ENCODE measurements at places on chromosomes 2 and 18.

- DNase-seq: peak; percentile 62
These were observed 602 bp downstream of the SNX17 start for GRCh38 chr2:27370816-27371620.

DNA sequence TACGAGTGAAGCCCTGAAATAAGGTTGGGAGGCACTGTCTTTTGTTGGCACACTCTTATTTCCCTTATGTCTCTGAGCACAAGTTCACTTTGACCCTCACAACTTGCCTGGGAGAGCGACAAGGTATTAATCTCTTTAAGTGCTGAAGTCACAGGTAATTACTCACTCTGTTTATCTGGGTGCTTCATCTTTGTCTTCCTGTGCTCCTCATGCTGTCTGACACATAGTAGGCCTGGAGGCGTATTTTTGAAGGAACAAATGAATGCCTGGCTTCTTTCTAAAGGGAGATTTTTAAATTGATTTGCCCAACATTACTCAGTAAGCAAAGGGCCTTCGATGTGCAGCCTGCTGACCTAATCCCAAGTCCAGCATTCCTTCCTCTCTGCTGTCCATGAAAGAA, 507.1 kb upstream of the TNP1 start:
- no peak for DNase-seq

- DNase-seq: no peak
These were observed 43.0 kb upstream of the ITGAV start for GRCh38 chr2:186546846-186547245.

DNA sequence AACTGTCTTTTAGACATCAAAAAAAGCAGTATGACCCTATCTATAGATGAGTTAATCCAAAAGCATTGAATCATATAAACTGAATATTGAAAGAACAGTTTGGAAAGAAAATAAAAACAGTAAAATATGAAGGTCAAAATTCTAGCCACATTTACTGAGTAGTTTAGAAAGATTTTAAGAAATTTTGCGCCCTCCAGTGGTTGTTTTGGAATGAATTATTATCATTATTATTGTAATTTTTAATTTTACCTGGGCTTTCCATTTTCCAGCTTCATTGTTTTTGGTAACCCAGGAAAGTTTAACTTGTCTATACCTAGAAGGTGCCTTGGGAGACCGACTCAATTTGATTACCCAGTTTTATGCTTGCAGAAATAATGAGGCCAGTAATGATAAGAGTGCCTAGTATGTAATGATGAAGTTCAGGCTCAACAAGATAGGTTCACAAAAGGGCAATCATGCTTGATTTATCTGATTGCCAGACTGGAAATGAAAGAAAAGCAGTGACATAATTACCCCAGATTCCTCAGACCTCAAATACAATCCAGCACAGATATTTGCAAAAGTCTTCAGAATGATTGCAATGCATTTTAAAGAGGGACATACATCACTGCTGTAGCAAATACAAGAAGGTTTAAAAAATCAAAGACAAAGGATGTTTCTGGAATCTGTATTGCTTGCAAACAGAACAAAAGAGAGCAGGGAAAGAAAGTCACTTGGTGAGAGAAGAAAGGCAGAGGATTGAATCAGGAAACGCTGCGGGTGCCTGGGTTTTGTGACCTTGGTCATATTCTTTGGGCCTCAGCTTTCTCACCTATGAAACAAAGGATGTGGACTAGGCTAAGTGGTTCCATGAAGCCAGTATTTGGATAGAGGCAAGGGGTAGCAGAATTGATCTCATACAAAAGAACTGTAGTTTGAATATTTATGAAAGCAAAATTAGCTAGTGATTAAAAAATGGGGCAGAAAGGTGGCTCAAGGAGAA, 153.8 kb downstream of the MAP2 start:
- no peak for DNase-seq

- DNase-seq: peak; percentile 84
These were observed 10.3 kb upstream of the CXXC1 start for GRCh38 chr18:50297621-50298442.

DNA sequence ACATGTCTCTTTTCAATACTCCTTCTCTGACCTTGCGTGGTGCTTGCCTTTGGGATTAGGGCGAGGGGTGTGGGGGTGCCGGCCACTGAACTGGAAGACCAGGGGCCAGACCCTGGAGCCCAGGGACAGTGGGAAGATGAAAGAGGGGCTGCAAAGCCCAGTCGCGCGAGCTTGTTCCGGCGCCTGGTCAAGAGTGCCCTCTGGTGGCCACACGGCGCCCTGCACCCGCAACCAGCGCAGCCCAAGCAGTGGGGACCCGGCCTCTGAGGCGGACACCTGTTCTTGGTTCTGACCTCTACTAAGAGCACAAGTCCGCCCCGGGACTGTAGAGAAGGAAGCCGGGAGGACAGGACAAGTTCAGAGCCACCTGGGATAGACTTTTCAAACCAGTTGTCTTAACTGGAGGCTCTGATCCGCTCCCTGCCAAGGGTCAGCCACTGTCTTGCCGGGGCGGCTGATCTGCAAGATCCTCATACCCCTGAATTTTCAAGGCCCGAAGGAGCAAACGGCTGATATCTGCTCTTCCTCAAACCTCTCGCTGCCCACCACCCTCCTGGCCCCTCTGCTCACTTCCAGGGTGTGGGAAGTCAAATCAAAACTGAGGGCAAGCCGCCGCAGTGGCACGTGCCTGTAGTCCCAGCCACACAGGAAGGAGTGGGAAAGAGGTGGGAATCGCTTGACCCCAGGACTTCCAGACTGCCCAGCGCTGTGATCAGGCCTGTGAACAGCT, 14.9 kb upstream of the MSH6 start:
- DNase-seq: peak; percentile 77

DNA sequence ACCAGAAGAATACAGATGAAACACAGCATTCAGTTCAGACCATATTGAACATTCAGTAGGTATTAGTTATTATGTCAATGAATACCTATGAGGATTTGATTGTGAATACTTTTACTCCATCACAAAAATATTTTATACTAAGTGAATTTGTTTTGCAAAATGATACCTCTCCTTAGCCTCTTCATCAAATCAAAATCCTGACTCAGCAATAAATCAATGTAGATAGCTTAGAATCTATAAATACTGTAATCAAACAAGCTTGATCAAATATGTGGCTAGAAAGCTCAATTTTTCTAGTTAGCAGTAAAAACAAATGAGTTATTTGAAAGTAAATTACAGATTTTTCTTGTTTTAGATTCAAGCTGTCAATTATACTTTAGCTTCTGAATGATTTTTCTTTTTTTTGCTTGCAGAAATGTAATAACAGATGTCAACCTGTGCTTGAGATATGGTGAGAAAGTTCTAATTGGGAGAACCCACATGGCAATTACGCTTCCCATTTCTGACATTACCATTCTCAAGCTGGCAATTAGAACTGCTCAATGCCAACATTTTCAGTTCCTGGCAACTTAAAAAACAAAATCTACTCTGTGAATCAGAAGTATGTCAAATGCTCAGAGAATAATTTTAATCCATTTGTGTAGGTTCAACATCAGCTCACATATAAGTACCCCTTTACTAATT, 109.6 kb downstream of the PRELID3A start:
- DNase-seq: no peak

DNA sequence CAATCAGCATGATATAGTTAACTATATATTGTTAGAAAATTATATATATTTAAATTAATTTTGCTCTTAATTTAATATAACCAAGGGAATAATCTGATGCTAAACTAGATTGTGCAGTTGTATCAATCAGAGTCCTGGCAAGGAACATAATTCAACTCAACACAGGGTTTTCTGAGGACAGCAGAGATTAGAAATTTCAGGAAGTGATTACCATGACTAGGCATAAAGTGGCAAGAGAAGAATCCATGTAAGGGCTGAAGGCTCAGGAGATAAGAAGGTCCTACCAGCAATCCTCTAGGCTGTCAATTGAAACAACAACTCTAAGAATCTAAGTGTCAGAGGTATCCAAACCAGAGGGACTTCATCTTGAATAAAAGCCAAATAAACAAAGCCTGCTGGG, 807.8 kb downstream of the DSC3 start:
- DNase-seq: no peak

GRCh38 chr18:29028560-29028959, 851.6 kb upstream of the CDH2 start:
- no peak for DNase-seq

DNA sequence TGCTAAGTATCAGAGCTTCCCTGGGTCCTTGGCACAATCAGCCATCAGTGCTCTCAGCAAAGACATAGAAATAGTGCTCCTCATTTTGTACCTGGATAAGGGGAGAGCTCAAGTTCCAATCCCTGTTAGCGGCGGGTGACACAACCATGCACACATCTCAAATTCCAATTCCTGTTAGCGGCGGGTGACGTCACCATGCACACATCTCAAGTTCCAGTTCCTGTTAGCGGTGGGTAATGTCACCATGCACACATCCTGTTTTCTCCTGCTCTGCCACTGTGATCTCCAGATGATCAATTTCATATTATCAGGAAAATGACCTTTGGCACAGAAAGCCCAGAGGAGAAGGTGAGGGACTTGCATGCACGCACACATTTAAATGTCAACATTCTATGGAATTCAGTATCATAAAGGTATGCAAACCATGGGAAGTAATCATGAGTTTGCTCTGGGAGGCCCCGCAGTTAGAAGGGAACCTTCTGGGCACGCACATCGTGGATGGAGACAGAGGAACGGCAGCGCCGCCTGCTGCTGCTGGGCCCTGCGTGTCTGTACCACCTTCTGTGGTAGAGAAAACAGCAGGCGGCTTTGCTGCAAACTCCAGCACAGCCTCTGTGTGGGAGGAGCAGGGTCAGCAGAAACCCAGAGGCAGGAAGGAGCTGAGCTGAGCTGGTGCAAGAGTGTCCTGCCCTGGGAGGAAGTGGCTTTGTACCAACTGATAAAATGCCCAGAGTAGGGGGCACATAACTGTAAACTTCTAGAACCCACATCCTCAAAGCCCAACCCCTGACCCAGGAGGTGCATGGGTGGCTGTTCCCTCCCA, 77.8 kb downstream of the MBP start:
- DNase-seq: peak; percentile 89

DNA sequence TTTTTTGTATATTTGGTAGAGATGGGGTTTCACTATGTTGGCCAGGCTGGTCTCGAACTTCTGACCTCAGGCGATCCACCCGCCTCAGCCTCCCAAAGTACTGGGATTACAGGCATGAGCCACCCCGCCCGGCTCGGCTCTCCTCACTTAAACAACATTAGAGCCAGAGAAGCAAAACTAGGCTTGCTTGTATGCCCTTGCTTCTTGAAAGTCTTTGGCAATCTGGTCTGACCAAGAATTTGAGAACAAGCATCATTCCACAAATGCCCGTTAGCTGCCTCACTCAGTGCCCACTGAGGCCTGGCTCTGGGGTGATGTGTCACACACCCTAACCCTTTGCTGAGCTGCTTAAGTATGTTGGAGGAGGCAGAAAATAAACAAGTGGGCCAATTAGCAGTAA, 33.5 kb downstream of the SOWAHC start:
- DNase-seq: no peak

DNA sequence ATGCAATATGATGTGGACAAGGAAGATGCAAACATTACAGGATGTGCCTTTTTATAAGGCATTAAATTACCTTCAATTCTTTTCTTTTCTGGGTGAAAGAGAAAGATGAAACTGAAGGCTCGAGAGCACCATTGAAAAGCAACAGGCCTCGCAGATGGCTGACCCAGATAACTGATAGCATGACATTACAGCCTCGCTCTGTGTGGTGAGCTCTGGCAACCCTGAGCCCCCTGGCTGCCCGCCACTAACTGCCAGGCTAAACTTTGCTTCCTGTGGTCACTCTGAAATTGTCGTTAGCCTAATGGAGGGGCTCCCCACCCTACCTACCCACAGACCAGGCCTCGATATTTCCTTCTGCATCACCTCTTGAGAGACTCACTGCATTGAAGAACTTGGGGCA, 516.8 kb upstream of the FANCL start:
- DNase-seq: no peak

DNA sequence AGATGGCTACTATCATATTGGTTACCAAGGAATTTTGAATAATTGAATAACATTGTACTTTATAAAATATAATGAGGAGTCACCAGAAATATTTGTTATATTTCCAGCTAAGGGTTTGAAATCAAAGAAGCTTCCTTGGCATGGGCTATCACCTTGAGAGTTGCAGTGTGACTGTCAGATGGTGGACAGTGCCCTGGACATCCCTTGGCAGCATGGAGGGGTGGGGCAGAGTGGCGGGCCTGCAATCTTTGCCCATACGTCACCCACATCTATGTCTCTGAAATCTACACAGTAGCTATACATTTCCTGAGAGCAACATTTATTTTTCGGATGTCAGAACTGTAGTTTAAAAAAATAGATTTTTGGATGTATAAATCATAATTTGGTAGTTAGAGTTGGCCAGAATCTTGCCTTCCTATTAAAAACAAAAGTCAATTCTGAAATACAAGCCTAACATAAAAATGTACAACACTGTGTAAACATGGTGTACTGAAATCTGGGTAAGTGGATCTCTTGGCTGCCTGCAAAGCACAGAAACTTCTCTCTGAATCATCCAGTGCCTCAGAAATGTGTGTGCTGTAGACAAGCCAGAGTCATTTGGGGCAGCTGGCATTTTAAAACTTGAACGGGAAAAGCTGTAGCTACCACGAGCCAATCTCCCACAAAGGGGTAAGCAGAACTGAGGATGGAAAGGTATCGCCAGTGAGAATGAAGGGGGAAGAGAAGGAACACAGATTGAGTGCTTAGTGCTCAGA, 124.2 kb upstream of the ARHGAP28 start:
- DNase-seq: no peak

- DNase-seq: no peak
These were observed 62.5 kb upstream of the ACVR1C start for GRCh38 chr2:157691131-157691530.

DNA sequence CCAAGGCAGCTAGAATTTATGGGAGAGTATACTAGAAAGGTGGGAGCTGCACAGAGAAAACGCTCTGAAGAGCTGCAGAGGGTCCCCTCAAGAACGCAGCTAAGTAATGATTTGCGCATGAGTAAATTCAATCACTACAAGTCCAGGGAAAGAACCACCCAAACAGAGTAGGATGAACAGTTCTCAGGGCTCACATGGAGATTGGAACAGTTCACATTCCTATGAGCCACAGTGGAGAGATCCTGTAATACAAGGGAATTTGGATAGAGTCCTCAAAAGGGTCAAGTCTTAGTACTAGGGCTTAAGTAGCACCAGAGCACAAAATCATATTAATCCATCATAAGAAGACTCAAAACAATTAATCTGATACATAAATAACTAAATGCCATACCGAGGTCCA, 12.7 kb downstream of the OLA1 start:
- DNase-seq: no peak

DNA sequence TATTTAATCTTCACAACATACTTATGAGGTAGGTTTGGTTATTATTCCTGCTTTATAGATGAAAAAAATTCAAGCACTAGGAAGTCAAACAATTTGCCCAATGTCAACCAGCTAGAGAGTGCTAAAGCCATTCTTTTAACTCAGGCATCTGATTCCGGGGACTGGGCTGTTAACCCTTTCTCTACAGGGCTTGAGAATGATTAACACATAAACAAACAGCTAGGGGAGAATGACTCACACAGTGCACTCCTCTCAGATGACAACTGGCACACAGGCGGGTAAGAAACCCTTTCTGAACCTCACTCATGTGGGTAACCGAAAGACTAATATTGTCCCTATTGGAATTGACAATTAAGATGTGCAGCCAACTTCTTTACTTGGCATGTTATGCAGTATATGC, 86.3 kb upstream of the FSHR start:
- DNase-seq: no peak

Data from right hindlimb (tissue), 1 donor.